ENCODE measurements at places on chromosomes 4 and X.

DNA sequence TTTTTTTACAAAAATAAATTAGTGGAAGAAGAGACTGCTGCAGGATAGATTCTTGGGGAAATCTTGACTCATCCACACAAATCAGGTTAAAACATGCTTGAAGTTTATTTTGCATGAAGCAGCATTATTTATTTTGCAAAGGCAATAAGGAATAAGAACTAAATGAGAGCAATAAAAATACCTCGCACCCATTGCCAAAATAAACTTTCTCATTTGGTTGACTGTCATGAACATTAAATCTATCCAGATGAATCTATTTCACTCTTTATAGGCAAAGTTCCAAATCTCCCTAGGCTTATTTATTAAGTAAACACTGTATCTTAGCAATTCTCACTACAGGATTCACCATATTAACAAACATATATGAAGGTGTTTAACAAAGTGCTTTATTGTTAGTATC is 58.9 kb downstream of the HOPX start:
- H3K36me3 ChIP-seq = no peaks in the 10 kb centered on the region
- H3K27me3 ChIP-seq = no peaks in the 10 kb centered on the region
- H3K4me3 ChIP-seq = no peak overlapping the region
- no peaks in the 10 kb centered on the region for H3K4me1 ChIP-seq
- no peak overlapping the region for H3K27ac ChIP-seq
- no peak for DNase-seq

- H3K4me1 ChIP-seq = no peaks in the 10 kb centered on the region
- H3K27ac ChIP-seq = no peak overlapping the region
- no peak for DNase-seq
- no peak overlapping the region for H3K4me3 ChIP-seq
- H3K36me3 ChIP-seq = peaks cover 27% of the 10 kb centered on the region
- H3K27me3 ChIP-seq = no peaks in the 10 kb centered on the region
These were observed 18.9 kb downstream of the GAK start for GRCh38 chr4:913280-913618.

DNA sequence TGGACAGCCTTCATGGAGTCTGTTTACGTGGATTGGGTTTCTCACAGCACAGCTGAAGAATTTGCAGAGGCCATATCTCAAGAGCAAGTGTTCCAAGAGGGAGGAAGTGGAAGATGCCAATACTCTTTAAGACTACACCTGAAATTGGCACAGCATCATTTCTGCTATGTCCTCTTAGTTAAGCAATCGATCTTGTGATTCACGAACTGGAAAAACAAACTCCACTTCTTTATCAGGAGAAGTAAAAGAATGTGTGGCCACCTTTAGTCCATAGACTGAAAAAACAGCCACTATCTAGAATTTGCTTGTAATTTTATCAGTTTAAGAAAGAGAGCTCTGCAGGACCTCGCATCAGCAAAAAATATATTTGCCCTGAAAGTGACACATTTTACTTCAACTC is 473.1 kb upstream of the ATOH1 start:
- H3K36me3 ChIP-seq = no peaks in the 10 kb centered on the region
- no peak overlapping the region for H3K4me3 ChIP-seq
- no peaks in the 10 kb centered on the region for H3K4me1 ChIP-seq
- peak; percentile 1 for DNase-seq

GRCh38 chrX:153573984-153574383 is 25.0 kb downstream of the CCNQ start:
- no peaks in the 10 kb centered on the region for H3K4me1 ChIP-seq
- no peak overlapping the region for H3K27ac ChIP-seq
- H3K27me3 ChIP-seq = no peaks in the 10 kb centered on the region
- H3K36me3 ChIP-seq = no peaks in the 10 kb centered on the region

DNA sequence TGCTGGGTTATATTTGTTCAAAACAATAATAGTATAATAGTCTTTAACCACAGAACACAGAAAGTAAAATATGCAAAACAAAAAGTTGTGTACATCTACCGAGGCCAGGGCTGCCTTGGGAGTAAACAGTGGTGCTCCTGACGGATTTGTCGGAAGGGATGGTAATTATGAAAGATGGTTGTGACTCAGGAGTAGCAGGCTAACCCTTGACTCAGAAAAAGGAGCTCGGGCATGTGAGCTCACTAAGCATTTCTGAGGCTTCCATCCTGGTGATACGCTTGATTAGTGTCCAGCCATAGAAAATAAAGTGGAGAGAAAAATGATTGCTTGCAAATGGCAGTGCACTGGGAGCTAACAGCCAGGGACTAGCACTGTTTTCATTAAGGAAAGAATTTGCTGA is 53.2 kb upstream of the SPANXB1 start:
- H3K27me3 ChIP-seq = no peaks in the 10 kb centered on the region
- H3K27ac ChIP-seq = no peak overlapping the region
- no peaks in the 10 kb centered on the region for H3K36me3 ChIP-seq
- no peak for DNase-seq
- H3K4me3 ChIP-seq = no peak overlapping the region
- no peaks in the 10 kb centered on the region for H3K4me1 ChIP-seq

DNA sequence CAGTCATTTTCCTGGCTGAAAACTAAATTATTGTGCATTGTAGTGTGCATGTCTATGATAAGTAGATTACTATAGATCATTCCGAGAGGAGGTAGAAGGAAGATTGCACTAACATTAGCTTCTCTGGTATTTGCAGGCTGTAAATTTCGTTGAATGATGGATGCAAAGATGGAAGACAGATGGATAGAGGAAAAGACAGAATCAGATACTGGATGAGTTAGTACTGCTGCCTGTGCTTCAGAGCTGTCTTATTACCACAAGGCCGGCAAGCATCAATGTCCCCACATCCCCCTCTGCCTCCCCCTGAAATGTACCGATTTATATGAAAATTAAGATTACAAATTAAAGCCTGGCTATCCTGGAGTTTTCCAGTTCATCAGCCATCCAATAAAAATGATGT is 17.7 kb downstream of the NAA11 start:
- H3K27me3 ChIP-seq = no peaks in the 10 kb centered on the region
- H3K4me1 ChIP-seq = no peaks in the 10 kb centered on the region
- no peak overlapping the region for H3K4me3 ChIP-seq
- H3K27ac ChIP-seq = no peak overlapping the region

DNA sequence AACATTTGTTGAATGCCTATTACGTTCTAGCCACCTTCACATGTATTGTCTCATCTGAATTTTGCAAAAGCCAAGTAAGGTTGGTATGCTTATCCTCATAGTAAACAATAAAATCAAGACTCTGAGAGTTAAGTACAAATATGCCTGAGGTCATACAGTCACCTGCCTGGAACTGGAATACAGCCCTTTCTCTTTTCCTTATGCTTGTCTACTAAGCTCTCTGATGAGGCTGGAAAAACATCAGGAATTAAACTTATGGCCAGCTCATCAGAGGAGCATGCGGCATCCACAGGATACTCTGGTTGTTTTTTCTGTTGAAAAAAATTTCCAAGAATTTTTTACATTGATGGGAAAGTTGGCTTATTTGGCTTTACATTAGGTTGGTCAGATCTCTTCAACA is 35.5 kb downstream of the NCAPG start:
- peaks cover 3% of the 10 kb centered on the region for H3K36me3 ChIP-seq
- H3K4me3 ChIP-seq = no peak overlapping the region
- no peaks in the 10 kb centered on the region for H3K27me3 ChIP-seq
- DNase-seq = peak; percentile 31

GRCh38 chr4:77593101-77593500 is 12.5 kb upstream of the CXCL13 start:
- no peaks in the 10 kb centered on the region for H3K4me1 ChIP-seq
- H3K27ac ChIP-seq = no peak overlapping the region
- no peaks in the 10 kb centered on the region for H3K36me3 ChIP-seq
- H3K4me3 ChIP-seq = no peak overlapping the region
- no peak for DNase-seq

GRCh38 chrX:47316276-47317025 is 53.9 kb upstream of the ZNF157 start:
- no peak for DNase-seq
- no peaks in the 10 kb centered on the region for H3K27me3 ChIP-seq
- no peak overlapping the region for H3K4me3 ChIP-seq
- peaks cover 4% of the 10 kb centered on the region for H3K4me1 ChIP-seq

GRCh38 chrX:133583825-133584224 is 168.5 kb upstream of the GPC4 start:
- no peaks in the 10 kb centered on the region for H3K4me1 ChIP-seq
- no peaks in the 10 kb centered on the region for H3K27me3 ChIP-seq
- H3K36me3 ChIP-seq = no peaks in the 10 kb centered on the region
- H3K4me3 ChIP-seq = no peak overlapping the region
- DNase-seq = no peak
- H3K27ac ChIP-seq = no peak overlapping the region

DNA sequence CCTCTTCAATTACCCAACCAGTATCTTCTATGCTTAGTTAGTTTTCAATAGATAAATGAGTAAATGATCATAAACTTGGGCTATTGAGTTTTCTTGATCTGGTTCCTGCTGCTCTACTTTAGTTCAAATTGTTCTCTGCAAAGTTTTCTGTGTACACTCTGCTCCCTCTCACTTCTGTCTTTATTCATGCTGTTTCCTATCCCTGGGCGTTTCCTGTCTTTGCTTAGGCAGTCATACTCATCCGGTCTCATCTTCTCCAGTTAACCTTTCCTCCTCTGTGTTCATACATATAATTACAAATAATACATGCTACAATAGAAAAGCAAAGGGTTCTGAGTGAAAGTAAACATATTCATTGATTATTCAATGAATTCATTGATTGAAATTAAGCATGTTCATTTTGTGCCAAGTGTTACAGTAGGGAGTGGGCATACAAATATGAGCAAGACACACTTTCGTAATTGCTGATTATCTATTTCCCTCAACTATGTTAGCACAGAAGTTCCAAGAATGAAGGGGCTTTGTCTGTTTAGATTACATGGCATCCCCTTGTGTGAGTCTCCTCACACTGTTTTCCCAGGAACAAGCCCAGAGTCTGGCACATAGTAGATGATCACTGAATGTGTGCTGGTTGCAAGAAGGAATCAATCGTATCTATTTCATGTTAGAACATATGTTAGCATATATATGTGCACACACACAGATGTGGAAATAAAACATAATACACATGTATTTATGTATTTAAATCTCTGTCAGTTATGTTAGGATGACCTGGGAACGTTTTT is 1.1 kb downstream of the RAB39B start:
- H3K4me3 ChIP-seq = no peak overlapping the region
- H3K27me3 ChIP-seq = no peaks in the 10 kb centered on the region
- no peak overlapping the region for H3K27ac ChIP-seq
- no peaks in the 10 kb centered on the region for H3K36me3 ChIP-seq
- DNase-seq = no peak

DNA sequence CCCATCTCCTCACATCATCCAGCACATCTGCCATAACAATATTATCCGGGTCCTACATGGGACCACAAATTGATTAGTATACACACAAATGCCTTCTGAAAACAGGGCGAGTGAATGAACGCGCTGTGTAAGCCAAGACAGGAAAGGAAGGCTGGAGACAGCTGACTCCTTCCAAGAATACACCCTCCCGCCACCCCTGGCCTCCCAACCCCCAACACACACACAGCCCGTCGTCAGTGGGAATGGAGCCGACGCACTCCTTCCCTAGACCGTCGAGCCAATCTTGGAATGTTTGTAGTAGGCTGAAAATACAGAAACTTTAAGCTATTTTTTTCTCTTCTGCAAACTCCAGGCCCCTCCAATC is 319 bp upstream of the MAGEH1 start:
- no peaks in the 10 kb centered on the region for H3K36me3 ChIP-seq
- no peaks in the 10 kb centered on the region for H3K27me3 ChIP-seq
- no peak overlapping the region for H3K27ac ChIP-seq
- H3K4me1 ChIP-seq = peaks cover 3% of the 10 kb centered on the region

GRCh38 chr4:55807556-55807955 is 12.0 kb upstream of the EXOC1L start:
- H3K4me1 ChIP-seq = no peaks in the 10 kb centered on the region
- H3K36me3 ChIP-seq = no peaks in the 10 kb centered on the region
- no peak overlapping the region for H3K27ac ChIP-seq
- no peak overlapping the region for H3K4me3 ChIP-seq
- DNase-seq = no peak

DNA sequence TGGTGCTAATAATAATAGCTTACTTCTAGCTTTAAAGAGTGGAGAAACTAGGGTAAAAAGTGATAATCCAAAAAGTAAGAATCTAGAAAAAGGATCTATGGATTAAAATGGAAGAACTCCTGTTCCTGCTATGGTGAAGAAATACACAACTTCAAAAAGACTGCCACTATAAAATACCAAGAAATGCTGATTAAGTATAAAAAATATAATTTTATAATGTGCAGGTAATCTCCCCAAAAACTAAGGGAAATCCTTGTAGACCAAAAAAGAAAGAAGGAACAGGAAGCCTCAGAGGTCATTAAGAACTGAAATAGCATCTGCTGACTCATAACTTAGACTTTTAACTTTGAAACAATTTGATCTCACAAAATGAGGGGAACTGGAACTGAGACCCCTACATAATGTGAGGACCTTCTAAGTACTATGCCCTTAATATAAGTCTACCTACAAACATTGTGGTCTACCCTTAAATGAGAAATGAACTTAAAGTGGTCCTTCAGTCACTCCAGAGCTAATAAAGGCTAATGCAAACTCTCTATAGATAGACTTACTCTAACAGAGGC is 50.6 kb upstream of the SRPX start:
- no peak overlapping the region for H3K27ac ChIP-seq
- H3K27me3 ChIP-seq = no peaks in the 10 kb centered on the region
- H3K4me1 ChIP-seq = no peaks in the 10 kb centered on the region
- no peaks in the 10 kb centered on the region for H3K36me3 ChIP-seq
- no peak for DNase-seq
- no peak overlapping the region for H3K4me3 ChIP-seq

DNA sequence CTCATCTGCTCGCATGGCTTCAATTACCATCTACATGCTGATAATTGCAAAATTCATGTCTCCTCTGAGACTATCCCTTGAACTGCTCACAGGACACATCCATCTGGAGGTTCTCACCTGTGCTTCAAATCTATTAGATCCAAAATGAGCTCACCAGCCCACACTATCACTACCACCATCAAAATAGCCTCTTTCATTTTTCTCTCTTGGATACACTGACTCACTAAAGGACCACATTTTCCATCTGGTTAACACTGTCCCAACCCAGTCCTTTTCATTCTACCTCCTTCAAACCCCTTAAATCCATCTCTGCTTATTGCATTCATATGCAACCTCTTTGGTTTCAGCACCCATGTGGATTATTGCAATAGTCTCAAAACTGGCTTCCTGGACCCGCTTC is 497.6 kb downstream of the MID1IP1 start:
- H3K36me3 ChIP-seq = no peaks in the 10 kb centered on the region
- no peak overlapping the region for H3K4me3 ChIP-seq
- no peak overlapping the region for H3K27ac ChIP-seq
- no peaks in the 10 kb centered on the region for H3K4me1 ChIP-seq
- no peaks in the 10 kb centered on the region for H3K27me3 ChIP-seq

- no peak overlapping the region for H3K4me3 ChIP-seq
- no peaks in the 10 kb centered on the region for H3K4me1 ChIP-seq
- H3K36me3 ChIP-seq = no peaks in the 10 kb centered on the region
- H3K27ac ChIP-seq = no peak overlapping the region
These were observed 215.5 kb upstream of the ZFP42 start for GRCh38 chr4:187780070-187780469.

- H3K4me3 ChIP-seq = no peak overlapping the region
- peak; percentile 68 for DNase-seq
- no peaks in the 10 kb centered on the region for H3K4me1 ChIP-seq
- no peak overlapping the region for H3K27ac ChIP-seq
- H3K27me3 ChIP-seq = no peaks in the 10 kb centered on the region
These were observed 3.2 kb upstream of the NEK1 start for GRCh38 chr4:169615467-169616106.
